ENCODE measurements at places on chromosomes 7 and 10. TPM values are rescaled to one million over a fixed set of nuclear protein-coding genes. Genes with fewer than 3 reads are reported as not detected.

Gene CTTNBP2
- 0.15 TPM for total RNA-seq

Gene AKR1E2
- 3.1 TPM for total RNA-seq

Gene TMEM270
- total RNA-seq: not detected

Gene TRIM73
- 0.59 TPM for total RNA-seq

Gene FEZF1
- not detected for total RNA-seq

Gene HMX3
- total RNA-seq: not detected

Gene CBX3
- total RNA-seq: 87.9 TPM

Gene INSIG1
- total RNA-seq: 95.4 TPM

Gene TMEM176B
- not detected for total RNA-seq

Gene CRPPA
- total RNA-seq: 1.5 TPM

Gene NPVF
- not detected for total RNA-seq

Gene EBLN1
- not detected for total RNA-seq

Gene FAM25C
- not detected for total RNA-seq

Gene SPDYE2
- total RNA-seq: not detected

Gene CYP26C1
- under 0.01 TPM for total RNA-seq

Gene RPEL1
- total RNA-seq: not detected

Gene CPN1
- total RNA-seq: not detected

Gene ADAP1
- 1.2 TPM for total RNA-seq

Gene PTPRN2
- 3.9 TPM for total RNA-seq

Gene GRID2IP
- not detected for total RNA-seq

Gene OPN4
- total RNA-seq: not detected

Gene CDK1
- 5.2 TPM for total RNA-seq

Gene CCL24
- total RNA-seq: not detected

Gene PPP1R3A
- total RNA-seq: not detected

Gene FRG2B
- not detected for total RNA-seq

Gene MYL10
- not detected for total RNA-seq

Gene UNCX
- not detected for total RNA-seq

Gene PRRT4
- total RNA-seq: 0.56 TPM

Gene LIPM
- not detected for total RNA-seq

Gene CEP55
- 2.2 TPM for total RNA-seq

Gene SVOPL
- total RNA-seq: not detected

All from cardiac ventricle fibroblast (primary cell).